Activated CD4-positive, alpha-beta memory T cell treated with anti-CD3 and anti-CD28 coated beads for 36 hours (primary cell): ENCODE measurements at places on chromosomes 2 and 18. TPM values are rescaled to one million over a fixed set of nuclear protein-coding genes. Genes with fewer than 3 reads are reported as not detected.

DNA sequence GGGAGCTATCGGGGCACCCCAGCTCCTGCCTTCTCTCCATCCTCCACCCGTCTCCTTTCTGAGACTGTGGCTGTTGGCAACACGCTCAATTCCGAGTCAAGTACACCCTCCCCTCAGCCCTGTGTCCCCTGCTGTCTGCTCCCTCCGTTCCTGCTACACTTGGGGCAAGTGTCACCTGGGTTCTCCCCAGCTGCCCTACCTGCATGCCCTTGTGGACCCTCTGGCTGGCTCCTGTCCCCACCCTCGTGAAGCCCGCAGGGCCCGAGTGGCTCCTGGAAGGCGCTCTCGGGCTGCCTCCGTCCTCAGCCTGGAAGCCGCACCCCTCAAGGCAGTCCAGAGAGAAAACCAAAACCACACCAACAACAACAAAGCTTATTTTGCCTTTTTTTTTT lies 33.9 kb downstream of the PDIA6 start:
- H3K36me3 ChIP-seq, result peaks cover 23% of the 10 kb centered on the region
- no peak overlapping the region for H3K4me3 ChIP-seq
- H3K27ac ChIP-seq, result no peak overlapping the region
- no peak for DNase-seq
- H3K27me3 ChIP-seq, result no peaks in the 10 kb centered on the region

- H3K36me3 ChIP-seq, result peaks cover 4% of the 10 kb centered on the region
- no peaks in the 10 kb centered on the region for H3K27me3 ChIP-seq
- no peak overlapping the region for H3K27ac ChIP-seq
- DNase-seq, result no peak
- peaks cover 82% of the 10 kb centered on the region for H3K4me1 ChIP-seq
Observed at GRCh38 chr2:134173338-134174016, 80.4 kb upstream of the MGAT5 start.

DNA sequence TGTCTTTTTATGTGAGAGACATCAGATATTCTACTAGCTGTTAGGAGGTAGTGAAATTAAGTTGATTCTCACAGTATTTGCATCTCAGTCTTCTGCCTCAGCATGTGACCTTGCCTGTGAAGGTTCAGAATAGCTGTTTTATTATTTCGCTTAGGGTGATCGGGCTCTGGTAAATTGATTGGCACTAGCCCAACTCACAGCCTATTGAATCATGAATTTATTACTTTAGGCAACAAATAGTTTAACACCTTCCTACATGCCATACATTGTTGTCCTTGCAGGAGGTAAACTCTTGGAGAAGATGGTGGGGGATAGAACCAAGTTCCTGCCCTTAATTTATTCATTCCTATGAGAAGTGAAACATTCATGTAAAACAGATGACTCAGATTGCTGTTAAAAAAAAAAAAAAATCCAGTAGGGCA lies 101.9 kb downstream of the GPD2 start:
- peaks cover 24% of the 10 kb centered on the region for H3K4me1 ChIP-seq
- H3K4me3 ChIP-seq, result no peak overlapping the region

Gene C2orf78
- total RNA-seq, result not detected

DNA sequence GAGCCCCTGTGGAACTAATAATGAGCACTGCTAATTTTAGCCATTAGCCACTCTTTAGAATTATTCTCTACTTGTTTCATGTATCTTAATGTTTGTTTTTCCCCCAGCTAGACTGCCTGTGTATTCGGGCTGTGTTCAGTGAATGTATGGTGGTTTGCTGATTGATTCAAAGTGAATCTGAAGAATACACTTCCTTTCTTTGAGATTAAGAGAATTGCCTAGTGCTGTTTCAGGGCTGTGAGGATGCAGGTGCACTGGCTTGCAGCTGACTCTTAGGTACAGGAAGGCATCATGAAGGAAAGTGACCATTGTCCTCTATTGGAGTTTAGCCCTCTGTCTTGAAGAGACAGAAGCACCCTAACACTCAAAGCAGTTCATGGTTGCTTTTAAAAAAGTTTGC lies 138.7 kb downstream of the CERS6 start:
- H3K36me3 ChIP-seq, result no peaks in the 10 kb centered on the region
- H3K27me3 ChIP-seq, result no peaks in the 10 kb centered on the region
- DNase-seq, result no peak

- H3K36me3 ChIP-seq, result no peaks in the 10 kb centered on the region
- no peak overlapping the region for H3K27ac ChIP-seq
- peaks cover 48% of the 10 kb centered on the region for H3K27me3 ChIP-seq
- H3K4me3 ChIP-seq, result no peak overlapping the region
- DNase-seq, result peak; percentile 17
Observed at GRCh38 chr18:50401888-50402287, 27.0 kb downstream of the SKA1 start.

DNA sequence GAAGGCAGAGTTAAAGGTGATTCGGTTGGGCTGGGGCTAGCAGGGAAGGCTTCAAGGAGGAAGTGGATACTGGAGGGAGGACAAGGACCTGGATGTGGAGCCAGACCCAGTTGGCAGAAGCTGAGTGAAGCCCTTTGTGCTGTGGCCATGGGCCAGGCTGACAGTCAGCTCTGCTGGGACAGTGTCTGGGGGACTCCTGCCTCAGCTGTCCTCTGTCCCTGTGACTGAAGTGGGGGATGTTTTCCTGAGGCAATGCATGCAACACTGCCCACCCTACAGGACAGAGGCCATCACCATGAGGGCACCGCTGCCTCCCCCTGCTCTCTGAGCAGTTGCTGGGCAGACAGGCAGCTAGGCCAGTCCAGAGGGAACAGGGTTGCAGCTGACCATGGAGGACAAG lies 40.0 kb downstream of the ST8SIA5 start:
- no peak overlapping the region for H3K4me3 ChIP-seq
- H3K27me3 ChIP-seq, result peaks cover 2% of the 10 kb centered on the region
- no peak overlapping the region for H3K27ac ChIP-seq
- DNase-seq, result no peak
- H3K36me3 ChIP-seq, result no peaks in the 10 kb centered on the region

Gene LINC00305
- not detected for total RNA-seq

DNA sequence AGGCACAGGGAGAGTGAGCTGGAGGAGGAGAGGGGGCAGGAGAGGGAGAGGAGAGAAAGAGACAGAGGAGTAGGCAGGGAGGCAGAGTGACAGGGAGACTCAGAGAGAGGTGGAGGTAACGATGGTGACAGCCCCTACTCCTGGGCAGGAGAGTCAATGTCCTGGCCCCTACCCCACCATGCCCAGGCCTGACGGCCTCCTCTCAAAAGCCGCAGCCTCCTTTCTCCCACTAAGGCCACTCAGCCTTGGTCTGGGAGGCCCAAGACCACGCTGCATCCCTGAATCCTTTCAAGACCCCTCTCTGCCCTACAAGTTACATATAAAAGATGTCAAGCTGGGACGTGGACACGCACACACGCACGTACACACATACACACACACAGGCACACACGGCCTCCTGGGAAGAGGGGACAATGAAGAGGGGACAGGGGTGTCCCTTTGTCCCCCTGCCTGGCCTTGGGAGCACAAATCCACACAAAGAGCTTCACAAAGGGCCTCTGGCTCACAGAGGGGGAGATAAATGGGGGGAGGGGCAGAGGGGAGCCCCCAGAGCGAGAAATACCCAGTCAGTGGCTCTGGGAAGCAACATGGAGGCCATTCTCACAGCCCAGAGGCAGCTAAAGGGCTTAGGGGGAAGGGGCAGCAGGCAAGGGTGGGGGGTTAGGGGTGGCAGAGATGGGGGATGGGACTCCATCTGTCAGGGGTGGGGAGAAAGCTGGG lies 19.5 kb upstream of the TNS1 start:
- no peaks in the 10 kb centered on the region for H3K4me1 ChIP-seq
- DNase-seq, result no peak
- H3K27ac ChIP-seq, result no peak overlapping the region
- no peak overlapping the region for H3K4me3 ChIP-seq

Gene COL4A3
- not detected for total RNA-seq

DNA sequence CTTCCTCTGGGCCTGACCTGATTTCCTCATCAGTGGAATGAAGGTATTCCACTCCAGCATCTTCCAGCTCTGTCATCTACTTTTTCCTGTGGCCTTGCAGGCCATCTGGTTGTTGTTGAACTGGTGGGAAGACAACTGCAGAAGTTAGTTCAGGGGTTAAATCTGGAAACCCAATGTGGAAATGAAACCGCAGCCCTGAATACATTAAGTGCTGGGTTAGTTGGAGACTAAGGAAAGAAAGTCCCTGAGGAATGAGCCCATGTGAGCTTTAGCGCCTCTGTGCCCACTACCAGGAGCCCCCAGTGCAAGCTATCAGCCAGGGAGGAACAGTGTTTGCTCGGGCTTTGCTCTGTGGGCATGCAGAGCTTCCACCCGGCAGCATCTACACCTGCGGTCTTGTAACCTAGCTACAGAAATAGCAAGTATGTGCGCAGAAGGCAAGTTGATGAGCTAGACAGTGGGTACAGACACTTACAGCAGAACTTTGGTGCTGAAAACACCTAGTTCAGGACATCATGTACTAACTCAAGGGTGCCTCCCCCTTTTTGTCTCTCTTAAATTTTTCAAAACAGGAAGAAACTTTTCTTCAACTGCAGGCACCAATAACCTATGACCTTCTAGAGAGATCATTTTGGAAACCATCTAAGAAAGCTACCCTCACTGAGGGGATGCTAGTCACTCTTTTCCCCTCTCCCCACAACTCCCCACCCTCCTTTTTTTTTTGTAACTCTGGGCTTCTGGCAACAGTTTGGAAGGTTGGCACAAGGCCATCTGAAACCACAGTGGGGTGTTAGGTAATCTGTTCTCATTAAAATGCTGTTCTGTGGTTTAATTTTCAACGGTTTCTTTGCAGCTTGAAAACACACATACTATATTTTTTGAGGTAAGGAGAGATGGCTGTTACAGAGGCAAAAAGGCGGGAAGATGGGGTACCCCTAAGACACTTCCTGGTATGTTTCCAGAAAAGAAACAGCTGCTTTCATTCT lies 18.3 kb upstream of the CXCR4 start:
- peak overlapping the region; percentile 70 for H3K27ac ChIP-seq
- H3K27me3 ChIP-seq, result peaks cover 14% of the 10 kb centered on the region
- H3K4me1 ChIP-seq, result peaks cover 89% of the 10 kb centered on the region
- H3K36me3 ChIP-seq, result no peaks in the 10 kb centered on the region
- peak; percentile 75 for DNase-seq

GRCh38 chr2:230295192-230295591 lies 31.8 kb upstream of the SP140L start:
- H3K27me3 ChIP-seq, result no peaks in the 10 kb centered on the region
- DNase-seq, result no peak
- no peak overlapping the region for H3K27ac ChIP-seq
- peaks cover 89% of the 10 kb centered on the region for H3K36me3 ChIP-seq
- H3K4me3 ChIP-seq, result no peak overlapping the region
- peaks cover 6% of the 10 kb centered on the region for H3K4me1 ChIP-seq

- no peak for DNase-seq
- H3K27ac ChIP-seq, result no peak overlapping the region
- H3K4me1 ChIP-seq, result no peaks in the 10 kb centered on the region
- no peak overlapping the region for H3K4me3 ChIP-seq
Observed at GRCh38 chr2:194486326-194486725, 1170.7 kb upstream of the SLC39A10 start.

DNA sequence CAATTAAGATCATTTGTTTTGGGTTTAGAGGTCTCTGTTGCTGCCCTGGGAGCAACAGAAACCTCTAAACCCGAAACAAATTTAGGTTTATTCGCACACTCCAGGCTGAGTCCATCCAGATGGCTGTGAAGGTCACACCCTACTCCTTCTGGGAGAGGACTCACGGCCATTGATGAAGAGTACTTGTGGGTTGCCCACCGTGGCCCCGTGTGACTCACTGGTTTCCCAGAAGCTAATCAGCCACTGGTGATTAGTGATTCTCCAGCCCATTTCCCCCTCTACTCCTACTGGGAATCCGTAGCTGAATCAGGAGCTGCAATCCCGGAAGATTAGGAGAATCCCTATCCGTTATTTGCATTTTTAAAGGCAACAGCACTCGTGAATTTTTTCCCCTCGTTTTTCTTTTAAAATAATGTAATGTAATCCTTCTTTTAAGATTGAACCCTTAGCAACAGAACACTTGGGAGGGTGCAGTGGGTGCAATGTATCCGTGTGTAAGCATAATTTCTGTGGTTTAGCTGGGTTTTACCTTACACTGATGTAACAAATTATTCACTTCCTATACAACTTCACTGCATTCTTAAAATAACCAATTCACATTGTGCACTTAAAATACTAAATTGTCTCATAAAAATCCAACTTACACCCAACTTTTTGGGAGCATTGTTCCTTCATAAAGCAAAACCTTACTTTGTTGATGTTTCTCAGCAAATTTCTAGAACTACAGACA lies 27.5 kb upstream of the EPAS1 start:
- H3K36me3 ChIP-seq, result no peaks in the 10 kb centered on the region
- no peak for DNase-seq
- H3K4me3 ChIP-seq, result no peak overlapping the region
- peaks cover 2% of the 10 kb centered on the region for H3K27me3 ChIP-seq
- H3K4me1 ChIP-seq, result peaks cover 15% of the 10 kb centered on the region

DNA sequence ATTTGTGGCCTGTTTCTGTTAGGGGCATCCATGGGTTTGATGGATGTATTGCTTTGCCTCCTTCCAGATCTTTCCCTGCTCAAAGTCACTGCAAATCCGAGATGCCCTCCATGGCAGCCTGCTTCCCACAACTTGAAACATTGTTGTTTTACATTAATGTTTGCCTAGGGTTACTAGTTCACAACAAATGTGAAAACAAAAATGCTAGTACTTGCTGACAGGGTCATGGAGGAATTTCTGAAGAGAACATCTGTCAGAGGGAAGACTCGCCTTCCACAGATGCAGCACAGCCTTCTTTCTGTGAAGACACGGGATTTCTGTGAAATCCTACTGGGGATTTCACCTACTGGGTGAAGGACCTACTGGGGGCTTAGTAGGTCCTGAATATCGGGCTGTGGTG lies 260.0 kb upstream of the FN1 start:
- DNase-seq, result no peak
- H3K27me3 ChIP-seq, result no peaks in the 10 kb centered on the region
- H3K36me3 ChIP-seq, result no peaks in the 10 kb centered on the region
- H3K4me1 ChIP-seq, result no peaks in the 10 kb centered on the region

DNA sequence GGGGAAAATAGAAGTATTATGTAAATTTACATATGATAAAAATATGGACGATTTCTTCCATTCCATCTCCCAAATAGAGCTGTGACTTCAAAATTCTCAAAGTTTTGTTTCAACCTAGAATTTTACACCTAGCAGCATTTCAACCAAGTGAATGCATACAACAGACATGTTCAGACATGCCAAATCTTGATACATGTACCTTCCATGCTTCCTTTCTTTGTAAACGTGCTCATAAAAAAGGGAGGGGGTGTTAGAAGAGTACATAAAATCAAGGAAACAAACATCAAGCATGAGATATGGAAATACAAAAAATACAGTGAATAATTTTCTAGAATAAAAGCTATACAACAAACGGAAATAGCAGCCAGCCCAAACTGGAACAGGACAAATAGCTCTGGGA lies 974.2 kb downstream of the ERBB4 start:
- no peak overlapping the region for H3K4me3 ChIP-seq
- no peak for DNase-seq
- no peaks in the 10 kb centered on the region for H3K36me3 ChIP-seq
- H3K27ac ChIP-seq, result no peak overlapping the region
- H3K4me1 ChIP-seq, result no peaks in the 10 kb centered on the region
- H3K27me3 ChIP-seq, result no peaks in the 10 kb centered on the region

Gene COL5A2
- total RNA-seq, result 0.85 TPM
